ENCODE measurements at places on chromosomes 7 and 10.

- DNase-seq, result no peak
Measured at GRCh38 chr10:114332301-114333192, 71.8 kb downstream of the AFAP1L2 start.

- DNase-seq, result no peak
Measured at GRCh38 chr10:22489467-22489866, 144.2 kb downstream of the SPAG6 start.

GRCh38 chr7:131145026-131145425 lies 182.7 kb upstream of the MKLN1 start:
- DNase-seq, result no peak

DNA sequence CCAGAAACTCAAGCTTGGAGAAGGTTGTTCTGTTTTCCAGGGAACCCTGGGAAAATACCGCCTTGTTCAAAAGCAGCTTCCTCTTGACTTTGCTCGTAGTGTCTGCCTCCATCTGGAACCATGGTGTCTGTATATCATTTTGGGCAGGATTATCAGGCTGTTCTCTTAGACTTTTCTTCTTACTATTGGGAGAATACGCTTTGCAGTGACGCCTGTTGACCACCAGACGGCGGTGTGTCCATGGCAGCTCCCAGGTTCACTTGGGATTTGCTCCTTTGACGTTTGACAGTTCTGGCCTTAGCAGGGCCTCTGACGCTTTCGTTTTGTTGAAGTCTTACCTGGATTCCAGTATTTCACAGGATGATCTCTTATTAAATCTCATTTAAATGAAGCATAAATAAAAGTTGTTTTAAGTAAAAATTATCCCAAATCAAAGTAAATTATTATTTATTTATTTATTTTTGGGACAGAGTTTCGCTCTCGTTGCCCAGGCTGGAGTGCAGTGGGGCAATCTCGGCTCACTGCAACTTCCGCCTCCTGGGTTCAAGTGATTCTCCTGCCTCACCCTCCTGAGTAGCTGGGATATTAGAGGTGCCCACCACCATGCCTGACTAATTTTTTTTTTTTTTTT lies 41.8 kb upstream of the GJD4 start:
- no peak for DNase-seq

GRCh38 chr10:113455947-113456346 lies 96.9 kb upstream of the HABP2 start:
- DNase-seq, result no peak

GRCh38 chr7:77657427-77658224 lies 38.6 kb upstream of the RSBN1L start:
- peak; percentile 1 for DNase-seq

- DNase-seq, result no peak
Measured at GRCh38 chr7:29956487-29956836, 33.1 kb downstream of the SCRN1 start.

DNA sequence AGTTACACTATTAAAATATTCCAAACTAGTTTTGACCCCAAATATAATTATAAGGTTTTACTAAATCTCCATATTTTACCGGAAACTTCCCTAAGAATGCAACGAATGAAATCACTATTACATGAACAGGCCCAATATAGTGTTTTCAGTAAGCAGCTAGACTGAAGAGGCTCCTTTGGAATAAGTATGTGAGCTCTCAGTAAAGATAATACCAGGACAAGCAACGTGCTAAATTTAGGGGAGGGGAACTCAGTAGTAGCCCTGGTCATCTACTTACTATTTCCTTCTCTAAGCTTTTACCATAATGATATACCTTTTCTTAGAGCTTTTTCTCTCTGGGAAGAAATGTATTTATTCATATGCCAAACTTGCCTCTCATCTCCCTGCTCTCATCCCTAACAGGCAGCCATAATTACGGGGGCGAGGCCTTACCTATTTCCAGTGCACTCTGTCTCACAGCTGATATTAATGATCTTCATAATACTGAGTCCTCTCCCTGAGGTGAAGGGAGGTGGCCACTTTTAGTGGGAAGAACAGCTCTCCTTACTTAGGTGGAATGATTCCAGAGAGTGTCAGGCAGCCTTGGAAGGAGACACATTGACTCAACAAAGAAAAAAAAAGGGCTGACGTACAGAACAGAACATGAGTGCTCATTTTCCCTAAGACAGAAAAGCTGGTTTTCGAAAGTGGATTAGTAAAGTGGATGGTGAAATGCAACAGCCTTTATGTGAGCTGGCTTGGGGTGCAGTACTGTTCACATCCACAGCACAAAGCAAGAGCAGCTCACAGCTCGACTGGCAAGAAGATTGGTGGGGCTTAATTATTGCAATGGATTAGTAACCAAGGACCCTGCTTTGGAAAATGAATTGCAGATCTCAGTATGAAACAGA lies 165.4 kb downstream of the GLI3 start:
- no peak for DNase-seq

- DNase-seq, result no peak
Measured at GRCh38 chr10:133523631-133524203, 3.4 kb upstream of the CYP2E1 start.

GRCh38 chr7:55107946-55108345 lies 89.1 kb downstream of the EGFR start:
- no peak for DNase-seq

DNA sequence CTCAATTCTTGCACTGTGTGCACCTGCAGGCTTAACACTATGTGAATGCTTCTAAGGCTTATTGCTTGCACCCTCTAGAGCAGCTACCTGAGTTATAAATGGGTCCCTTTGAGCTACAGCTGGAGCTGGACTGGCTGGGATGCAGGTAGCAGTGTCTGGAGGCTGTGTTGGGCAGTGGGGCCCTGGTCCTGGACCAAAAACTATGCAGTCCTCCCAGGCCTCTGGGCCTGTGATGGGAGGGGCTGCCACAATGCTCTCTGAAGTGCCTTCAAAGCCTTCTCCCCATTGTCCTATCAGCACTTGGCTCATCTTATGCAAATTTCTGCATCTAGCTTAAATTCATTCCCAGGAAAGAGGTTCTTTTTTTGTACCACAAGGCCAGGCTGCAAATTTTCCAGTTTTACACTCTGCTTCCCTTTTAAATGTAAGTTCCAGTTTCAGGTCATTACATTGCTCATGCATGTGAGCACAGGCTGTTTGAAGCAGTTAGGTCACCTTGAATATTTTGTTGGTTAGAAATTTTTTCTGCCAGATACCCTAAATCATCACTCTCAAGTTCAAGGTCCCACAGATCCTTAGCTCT lies 26.0 kb downstream of the KBTBD2 start:
- DNase-seq, result no peak

DNA sequence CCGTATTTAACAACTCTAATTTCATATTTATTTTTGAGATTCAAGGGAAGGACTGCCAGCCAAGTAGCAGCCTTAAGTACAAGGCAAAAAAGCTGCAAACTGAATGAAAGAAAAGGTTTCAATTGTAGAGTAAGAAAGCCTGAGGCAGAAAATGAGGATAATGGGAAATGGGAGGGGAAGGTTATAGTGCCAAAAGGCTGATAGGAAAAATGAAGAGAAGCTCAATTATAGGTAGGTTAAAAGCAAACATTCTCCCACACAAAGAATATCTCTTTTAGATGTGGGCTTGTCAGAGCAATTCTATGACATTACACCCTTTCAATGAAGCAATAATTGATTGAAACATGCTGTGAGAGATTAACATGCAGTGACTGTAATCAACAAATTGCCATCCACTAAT lies 175.3 kb downstream of the RAPGEF5 start:
- DNase-seq, result no peak

DNA sequence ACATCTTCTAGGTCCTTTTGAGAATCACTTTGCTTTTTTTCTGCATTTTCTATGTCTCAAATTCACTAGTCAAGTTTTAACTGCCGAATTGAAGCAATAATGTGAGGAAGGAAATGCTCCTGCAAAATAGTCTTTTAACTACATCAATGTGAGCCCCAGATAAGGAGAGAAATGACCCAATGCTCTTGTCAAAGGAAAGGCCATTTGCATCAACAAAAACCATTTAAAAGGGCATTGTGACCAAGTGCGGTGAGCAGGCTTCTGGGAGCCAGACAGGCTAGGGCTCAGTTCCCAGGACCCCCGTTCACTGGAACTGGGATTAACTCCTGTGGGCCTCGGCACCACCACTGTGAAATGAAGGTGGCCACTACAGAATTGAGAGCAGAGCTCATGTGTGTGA lies 127.9 kb upstream of the EEPD1 start:
- DNase-seq, result no peak

DNA sequence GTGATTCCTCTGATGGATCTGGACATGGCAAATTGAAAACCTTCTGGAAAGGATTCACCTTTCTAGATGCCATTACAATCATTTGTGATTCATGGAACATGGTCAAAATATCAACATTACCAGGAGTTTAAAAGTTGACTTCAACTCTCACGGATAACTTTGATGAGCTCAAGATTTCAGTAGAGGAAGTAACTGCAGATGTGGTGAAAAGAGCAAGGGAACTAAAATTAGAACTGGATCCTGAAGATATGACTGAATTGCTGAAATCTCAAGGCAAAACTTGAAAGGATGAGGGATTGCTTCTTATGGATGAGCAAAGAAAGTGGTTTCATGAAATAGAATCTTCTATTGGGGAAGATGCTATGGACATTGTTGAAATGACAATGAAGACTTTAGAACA lies 293.6 kb downstream of the ARHGAP12 start:
- DNase-seq, result no peak

DNA sequence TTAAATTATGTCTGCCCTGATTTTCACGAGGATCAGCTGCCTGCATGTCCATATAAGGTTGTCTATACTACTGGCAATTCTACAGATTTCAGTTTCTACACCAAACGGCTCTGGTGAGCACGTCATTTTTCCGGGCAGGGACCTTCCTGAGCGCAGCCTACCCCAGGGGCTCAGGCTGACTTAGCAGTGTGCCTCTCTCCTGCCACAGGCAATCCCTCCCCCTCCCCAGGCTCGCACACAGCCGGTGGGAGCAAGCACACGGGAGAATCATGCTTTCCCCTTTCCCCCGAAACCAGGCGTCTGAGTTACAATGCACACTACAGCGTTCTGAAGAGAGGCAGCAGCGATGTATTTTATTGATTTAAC lies 1.7 kb downstream of the KLF6 start:
- no peak for DNase-seq

DNA sequence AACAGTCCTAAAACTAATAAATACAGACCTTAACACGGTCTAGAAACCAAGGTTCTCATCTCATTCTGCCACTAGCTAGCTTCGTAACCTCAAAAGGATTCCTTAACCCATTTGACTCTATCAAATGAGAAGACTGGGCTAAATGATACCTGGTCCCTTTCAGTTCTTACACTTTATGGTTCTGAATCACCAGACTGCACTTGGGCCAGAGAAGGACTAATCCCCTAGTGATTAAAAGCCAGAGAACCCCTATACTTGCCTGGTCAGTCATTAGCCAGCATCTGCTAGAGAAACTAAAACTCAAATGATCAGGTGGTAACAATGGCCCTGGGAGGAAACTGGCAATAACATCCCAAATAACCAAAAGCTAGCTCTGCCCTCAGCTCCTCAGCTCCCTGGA lies 16.8 kb downstream of the TMEM243 start:
- DNase-seq, result no peak

DNA sequence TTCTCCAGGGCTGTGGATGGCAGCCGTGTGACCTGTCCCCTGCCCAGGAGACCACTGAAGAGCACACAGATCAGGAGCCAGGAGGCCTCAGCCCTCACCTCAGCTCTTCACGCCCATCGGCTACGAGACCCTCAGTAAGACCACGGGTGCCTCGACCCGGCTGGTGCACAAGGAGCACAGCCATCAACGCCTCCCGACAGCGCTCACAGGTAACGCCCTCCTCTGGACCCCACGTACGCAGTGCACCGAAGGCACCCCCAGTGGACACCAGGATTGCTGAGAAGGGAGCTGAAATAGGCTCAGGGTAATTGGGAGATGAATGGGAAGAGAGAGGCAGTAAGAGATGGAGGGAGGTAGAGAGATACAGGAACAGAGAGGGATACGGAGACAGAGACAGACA lies 291.3 kb downstream of the WDR37 start:
- no peak for DNase-seq

DNA sequence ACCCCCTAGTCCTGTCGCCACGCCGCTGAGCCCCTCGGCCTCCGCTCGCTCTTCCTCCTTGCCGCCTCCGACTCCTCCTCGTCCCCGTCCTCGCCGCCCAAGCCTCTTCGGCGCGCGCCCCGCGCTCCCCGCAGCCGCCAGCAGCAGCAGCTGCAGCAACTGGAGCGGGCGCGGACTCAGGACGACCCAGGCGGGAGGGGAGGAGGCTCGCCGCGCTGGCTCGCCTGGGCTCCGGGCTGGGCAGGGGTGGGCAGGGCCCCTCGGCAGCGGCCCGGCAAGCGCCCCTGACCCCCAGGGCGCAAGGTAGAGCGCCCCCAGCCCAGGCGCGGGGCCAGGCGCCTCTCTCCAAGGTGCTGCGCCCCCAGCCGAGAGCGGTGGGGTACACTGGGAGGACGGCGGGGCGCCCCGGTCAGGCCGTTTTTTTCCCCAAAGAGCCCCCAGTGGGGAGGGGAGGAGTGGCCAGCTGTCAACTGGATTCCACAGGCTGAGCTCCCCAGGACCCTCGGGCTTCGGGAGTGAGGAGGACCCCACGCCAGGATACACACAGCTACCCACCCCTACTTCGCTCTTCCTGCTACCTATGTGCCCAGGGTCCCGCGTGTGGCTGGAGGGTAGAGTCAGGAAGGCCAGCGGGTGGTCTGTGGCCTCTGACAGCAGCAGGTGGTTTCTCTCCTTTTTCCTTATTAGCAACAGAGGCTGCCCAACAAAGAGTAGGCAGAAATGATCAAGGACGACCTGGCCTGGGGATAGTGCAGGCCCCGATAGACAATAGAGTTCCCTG lies 903 bp upstream of the KCNMA1 start:
- no peak for DNase-seq

- DNase-seq, result no peak
Measured at GRCh38 chr10:52019656-52020055, 294.4 kb upstream of the DKK1 start.
